Liver (tissue), 10 donors: ENCODE measurements at places on chromosomes 3 and 15.

GRCh38 chr15:79099692-79100091 is 9.1 kb upstream of the RASGRF1 start:
- no peak for DNase-seq

DNA sequence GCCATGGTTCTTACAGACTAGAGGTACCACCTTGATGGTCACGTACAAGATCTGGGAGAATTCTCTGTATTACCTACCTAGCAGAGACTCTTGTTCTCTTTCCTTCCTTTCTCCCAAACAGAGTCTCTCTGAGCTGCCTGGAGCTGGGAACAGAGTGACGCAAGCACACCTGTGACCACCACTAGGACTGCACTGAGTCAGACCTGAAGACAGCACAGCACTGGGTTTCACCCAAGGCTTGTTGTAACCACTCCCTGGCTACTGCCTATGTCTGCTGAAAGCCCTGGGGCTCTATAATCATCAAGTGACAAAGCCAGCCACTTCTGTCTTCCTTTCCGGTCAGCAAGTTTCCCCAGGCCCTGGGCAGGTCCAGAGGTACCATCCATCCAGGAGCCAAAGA is 293.3 kb upstream of the CNTN4 start:
- DNase-seq: no peak

DNA sequence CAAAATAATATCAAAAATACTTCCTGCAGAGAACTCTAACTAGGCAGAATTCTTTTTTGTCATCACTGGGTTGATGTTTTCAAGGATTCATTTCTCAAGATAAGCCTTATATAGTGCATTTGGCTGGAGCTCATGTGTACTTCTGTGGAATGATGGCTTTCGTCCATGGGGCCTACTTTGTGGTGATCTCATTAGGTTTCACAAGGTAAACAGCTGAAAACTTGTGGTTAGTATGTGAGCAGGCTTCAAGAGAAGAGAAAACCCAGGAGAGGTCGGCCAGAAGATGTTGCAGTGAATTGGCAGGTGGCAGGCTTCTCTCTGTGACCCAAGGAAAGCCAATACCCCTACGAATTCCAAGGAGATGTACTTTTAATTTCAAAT is 121.4 kb upstream of the PHLDB2 start:
- no peak for DNase-seq

DNA sequence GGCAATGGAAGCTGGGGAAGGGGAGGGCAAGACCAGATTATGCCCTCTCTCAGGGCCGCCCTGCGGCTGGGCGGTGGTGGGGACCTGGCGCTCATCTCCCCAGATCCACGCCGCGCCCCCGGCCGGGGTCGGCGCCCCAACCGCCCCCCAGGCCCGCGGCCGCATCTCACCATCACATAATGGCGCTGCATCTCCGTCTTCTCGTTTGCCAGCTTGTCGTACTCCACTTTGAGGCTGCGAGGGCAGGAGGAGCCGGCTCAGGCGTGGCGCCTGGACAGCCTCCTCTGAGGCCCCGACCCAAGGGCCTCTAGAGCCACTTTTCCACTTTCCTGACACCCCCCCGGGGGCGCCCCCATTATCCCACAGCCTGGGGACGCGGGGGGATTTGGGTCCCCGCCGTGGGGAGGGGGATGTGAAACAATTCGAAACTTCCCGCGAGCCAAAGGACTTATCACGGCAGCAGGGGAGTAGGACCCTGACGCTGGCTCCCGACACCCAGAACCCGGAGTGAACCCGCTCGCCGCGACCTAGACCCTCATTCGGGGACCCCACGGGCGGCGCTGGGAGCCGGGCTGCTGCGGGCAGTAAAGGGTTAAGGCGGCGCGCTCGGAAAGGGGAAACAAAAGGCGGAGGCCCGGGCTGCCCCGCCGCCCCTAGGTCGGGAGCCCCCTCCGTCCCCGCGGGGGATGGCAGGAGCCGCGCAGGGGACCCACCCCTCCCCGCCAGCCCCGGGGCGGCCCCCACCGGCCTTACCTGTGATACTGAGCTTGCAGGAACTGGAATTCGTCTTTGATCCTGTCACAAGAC is 2.1 kb downstream of the TLE3 start:
- no peak for DNase-seq

GRCh38 chr15:55954862-55955605 is 38.4 kb downstream of the NEDD4 start:
- no peak for DNase-seq

GRCh38 chr3:99407257-99407656 is 231.1 kb upstream of the COL8A1 start:
- no peak for DNase-seq

DNA sequence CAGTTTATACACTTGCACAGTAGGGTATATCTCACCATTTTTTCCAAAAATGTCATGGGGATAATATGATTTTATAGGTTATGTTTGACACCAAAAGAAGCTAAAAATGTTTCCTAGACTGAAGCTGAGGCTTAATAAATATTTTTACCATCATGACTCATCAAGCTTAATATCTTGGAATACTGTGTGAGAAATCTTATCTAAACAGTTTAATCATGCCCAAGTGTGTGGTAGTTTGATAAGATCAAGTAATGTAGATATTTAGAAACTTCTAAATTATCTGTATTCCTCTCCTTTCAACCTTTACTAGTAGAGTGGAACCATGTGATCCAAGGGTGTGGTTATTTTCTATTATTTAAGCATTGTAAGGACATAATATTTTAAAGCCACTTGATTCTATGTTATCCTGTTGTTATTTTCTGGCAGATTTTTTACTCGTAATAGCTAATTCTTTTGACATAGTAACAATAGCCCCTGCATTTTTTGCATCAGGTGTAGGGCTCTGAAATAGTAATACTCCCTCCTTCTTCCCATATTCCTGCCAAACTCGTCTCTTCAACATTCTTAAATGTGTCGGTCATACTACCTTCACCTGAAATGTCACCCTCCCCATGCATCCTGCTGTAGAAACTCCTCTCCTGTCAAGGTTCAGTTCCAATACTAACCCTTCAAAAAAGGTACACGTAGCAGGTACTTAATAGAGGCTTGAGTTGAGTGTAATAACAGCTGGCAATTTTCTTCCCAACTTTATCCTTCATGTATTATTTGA is 729.6 kb downstream of the NLGN1 start:
- no peak for DNase-seq

- DNase-seq: no peak
These were observed 127.2 kb upstream of the STT3B start for GRCh38 chr3:31405515-31405914.

DNA sequence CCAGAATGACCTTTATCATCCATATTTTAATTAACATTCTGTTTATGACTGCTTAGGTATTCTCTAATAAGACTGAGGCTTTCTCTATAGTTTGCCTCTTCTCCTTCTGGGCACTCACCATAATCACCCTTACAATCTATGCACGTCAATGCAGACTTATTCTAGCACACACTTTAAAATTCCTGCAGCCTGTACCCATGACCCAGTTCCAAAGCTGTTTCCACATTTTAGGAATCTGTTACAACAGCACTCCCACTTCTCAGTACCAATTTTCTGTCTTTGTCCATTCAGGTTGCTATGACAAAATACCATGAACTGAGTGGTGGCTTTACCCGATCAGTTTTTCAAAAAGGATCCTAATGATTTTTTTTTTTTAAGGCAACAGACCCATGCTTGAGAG is 103.5 kb downstream of the SOX14 start:
- no peak for DNase-seq

GRCh38 chr3:52959773-52960172 is 62.4 kb upstream of the STIMATE start:
- no peak for DNase-seq
